ENCODE measurements at places on chromosomes 16 and 17.

DNA sequence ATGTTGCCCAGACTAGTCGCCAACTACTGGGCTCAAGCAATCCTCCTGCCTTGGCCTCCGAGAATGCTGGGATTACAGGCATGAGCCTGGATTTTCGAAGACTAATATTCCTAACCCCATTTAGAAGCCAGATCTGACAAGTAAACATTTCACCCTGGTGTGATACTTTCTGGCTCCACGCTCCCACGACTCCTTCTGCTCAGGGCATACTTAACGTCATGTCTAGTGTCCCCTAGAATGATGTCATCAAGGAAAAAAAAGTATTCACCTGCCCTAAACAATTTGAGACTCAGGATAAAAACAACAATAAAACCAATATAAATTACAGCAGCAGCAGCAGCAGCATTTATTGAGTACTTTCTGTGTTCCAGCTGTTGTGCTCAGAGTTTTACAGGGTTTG lies 13.2 kb downstream of the ITGB3 start:
- DNase-seq = peak; percentile 41

GRCh38 chr17:12047681-12048376 lies 27.2 kb downstream of the MAP2K4 start:
- peak; percentile 45 for DNase-seq

- no peak for DNase-seq
Measured at GRCh38 chr16:15658556-15658955, 8.5 kb downstream of the NDE1 start.

GRCh38 chr16:24130494-24131085 lies 125.5 kb upstream of the CACNG3 start:
- DNase-seq = no peak

- DNase-seq = no peak
Measured at GRCh38 chr16:28924399-28924761, 658 bp downstream of the RABEP2 start.

DNA sequence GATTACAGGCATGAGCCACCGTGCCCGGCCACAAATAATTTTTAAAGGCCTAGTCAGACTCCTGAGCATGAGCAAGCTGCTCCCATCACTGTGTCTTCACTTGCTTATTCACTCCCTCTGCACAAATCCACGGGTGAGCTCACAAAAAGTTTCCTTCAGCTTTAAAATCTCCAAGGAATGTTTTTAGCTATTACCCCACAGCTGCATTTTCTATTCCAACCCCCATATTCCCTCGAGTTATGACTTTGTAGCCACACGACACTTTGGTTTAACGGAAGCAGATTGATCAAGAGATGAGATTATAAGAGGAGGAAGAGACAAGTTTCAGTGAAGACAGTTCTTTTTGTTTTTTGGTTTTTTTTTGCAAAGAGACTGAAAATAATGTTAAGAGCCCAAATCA lies 49.1 kb upstream of the SLC25A19 start:
- peak; percentile 42 for DNase-seq

GRCh38 chr16:82625066-82625968 lies 1.5 kb upstream of the CDH13 start:
- DNase-seq = no peak

DNA sequence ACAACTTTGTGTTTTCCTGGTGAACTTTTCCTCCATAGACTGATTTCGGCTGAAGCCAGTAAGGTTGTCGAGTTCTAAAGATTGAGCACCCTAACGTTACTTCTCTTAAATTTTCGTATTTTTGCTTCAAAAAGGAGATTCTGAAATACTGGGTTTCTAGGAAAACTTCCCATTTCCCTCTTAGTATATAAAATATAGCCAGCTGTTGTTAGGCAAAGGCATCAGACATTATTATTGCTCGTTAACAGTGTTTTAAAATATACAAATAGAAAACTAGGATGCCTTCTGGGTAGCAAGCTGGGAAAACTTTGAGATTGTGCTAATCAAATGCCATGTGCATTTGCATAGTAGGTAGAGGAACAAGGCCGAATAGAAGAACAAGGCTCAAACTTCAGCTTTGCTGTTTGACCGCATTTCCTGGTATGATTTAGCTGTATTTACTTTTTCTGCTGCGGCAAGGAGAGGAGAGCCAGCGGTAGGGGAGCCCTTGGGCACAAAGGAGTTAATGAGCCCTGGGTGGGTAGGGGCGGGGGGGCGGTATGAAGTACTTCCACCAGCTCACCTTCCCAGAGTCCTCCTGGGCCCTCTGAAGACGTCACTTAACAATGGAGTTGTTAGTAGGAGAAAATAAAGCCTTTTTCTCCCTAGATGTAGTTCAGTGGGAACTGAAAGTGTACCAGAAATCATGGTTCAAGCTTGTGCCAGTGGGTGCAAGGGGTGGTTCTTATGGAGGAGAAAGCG lies 151.9 kb downstream of the MSI2 start:
- no peak for DNase-seq

- peak; percentile 86 for DNase-seq
Measured at GRCh38 chr17:15260376-15261257, 4.5 kb downstream of the PMP22 start.

DNA sequence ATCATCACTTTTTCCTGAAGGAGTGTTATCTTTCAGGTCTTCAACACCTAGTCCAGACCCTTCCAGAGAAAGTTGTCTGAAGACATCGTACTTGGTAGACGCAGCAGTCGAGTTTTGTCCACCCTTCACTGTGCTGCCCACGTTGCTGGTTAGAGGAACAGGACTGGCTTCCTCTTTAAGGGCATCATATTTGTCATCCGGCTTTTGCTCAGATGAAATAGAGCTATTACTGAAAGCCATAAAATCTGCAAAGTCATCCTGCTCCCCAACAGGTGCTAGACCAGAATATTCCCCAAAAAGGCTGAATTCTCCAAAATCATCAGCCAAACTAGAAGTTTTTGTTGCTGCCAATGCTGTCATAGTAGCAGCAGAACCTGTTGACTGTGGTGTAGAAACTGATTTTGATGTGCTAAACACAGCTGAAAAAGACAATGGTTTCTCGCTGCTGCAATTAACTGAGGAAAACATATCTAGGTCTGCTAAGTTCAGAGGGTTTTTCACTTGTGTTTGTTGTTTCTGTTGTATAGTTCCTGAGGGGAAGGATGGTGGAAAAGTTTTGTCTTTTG lies 55.7 kb downstream of the SYNRG start:
- DNase-seq = no peak

DNA sequence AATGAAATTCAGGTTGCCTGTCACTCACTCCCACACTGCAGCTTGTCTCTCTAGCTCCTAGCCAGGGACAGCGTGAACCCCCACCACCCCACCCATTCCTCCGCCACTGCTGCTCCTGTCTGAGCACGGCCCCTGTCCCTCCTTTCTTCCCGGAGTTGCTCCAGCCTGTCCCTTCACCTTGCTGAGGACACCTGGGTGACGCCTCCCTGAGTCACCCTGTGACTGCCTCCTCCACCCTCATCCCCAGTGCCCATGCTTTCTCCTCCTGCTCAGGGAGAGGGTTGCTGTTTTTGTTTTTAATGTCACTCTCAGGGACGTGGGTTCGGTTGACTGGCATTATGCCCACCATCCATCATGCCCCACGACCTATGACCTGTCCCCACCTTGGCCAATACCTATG lies 25.8 kb upstream of the NAT9 start:
- no peak for DNase-seq

- DNase-seq = no peak
Measured at GRCh38 chr17:39177256-39177655, 11.3 kb upstream of the ARL5C start.

- DNase-seq = no peak
Measured at GRCh38 chr16:76943921-76944320, 247.1 kb upstream of the MON1B start.

DNA sequence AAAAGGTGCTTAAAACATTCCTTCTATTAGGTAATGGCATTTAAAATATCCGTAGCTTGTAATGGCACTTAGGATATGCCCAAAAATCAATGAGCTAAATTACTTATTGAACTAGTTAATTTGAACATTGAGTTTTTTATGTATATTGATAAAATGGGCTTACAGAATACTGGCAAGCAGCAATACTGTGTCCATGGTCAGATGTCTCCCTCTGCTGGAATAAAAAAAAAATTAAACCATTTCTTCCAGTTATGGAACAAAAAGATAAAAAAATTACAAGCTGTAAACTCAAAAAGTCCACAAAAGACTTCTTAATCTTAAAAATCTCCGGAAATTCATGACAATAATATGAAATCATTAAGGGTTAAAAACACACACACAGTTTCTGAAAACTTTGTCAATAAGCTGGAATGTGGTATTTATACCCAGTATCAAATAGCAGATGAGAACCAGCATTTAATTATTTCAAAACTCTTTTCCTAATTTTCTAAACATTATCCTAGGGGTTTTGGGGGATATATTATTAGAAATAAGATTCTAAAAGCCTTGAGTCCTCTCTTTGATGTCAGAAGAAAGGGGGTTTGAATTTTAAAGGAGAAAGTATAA lies 21.5 kb upstream of the PSMD7 start:
- peak; percentile 56 for DNase-seq

DNA sequence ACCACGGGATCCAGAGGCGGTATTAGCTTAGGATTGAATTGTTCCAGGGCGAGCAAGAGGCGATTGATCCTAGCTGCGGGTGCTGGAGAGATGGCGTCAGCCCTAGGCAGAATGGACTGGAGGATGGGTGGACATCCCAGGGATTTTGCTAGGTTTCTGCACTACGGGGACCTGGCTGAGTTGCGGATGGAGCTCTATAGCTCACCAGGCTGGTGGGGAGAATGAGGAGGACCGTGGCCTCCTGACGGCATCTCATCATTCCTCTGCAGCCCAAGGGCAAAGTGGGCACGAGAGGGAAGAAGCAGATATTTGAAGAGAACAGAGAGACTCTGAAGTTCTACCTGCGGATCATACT lies 614 bp downstream of the TMEM208 start:
- DNase-seq = no peak

DNA sequence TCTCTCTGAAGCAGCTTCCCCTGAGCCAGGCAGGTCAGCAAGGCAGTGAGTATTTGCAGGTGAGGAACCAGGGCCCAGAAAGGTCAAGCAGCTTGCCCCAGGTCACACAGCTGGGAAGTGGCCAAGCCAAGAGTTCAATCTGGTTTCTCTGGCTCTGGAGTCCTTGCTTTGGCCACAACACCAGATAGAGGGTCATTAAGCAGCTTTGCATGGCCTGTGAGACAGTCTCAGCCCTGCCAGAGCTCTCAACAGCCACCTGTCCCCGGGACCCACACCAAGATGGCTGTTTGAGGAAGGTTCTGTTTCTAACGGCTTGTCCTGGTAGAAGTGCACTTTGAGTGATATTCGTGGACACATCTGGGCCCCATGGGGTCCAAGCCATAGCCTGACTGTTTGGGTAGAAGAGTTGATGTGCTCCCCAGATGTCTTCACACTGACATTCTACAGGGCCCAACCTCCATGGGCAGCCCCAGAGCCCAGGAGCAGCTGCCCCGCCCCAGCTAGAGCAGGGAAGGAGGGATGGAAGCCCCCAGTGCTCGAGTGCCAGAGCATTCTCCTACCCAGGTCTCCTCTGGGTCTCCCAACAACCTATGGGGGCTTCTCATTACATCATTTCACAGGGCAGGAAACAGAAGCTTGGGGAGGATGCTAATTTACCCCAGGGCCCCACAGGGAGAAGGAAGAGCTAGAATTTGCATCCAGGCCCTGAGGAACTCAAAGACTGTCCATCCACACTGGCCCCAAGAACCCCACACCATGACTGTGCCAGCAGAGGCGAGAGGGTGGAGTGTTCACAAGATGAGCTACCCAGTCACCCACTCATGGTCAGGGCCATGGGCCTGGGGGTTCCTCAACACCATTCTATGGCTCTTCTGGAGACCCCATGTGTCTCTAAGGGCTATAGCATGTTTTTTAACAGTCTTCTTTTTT lies 107.3 kb upstream of the CDH5 start:
- no peak for DNase-seq

- DNase-seq = no peak
Measured at GRCh38 chr17:49564638-49565037, 11.0 kb upstream of the NXPH3 start.

DNA sequence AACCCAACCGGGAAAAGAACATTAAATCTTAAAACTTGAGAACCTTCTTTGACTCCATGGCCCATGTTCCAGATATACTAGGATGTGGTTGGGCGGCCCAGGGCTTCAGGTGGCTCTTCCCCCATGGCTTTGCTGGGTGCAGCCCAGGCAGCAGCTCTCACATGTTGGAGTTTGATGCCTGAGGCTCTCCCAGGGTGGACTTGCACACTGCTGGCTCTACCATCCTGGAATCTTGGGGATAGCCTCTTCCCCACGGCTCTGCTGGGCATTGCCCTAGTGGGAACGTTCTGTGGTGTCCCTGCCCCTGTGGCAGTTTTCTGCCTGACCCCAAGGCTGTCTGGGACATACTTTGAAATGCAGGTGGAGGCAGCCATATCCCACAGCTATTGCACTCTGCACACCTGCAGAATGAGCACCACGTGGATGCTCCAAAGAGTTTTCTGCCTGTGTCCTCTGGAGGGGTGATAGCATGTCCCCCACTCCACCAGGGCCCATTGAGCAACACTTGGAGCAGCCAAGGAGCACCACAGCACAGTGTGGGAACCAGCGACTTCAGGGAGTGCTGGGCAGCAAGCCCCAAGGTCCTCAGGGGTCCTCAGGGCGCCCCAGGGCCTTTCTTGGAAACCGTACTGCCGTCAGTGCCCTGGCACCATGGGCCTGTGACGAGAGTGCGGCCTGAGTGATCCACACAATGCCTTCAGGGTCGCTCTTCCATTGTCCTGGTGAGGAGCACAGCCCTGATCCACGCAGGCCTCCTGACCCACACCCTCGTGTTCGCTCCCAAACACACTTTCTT lies 70.8 kb downstream of the GOSR1 start:
- DNase-seq = no peak

DNA sequence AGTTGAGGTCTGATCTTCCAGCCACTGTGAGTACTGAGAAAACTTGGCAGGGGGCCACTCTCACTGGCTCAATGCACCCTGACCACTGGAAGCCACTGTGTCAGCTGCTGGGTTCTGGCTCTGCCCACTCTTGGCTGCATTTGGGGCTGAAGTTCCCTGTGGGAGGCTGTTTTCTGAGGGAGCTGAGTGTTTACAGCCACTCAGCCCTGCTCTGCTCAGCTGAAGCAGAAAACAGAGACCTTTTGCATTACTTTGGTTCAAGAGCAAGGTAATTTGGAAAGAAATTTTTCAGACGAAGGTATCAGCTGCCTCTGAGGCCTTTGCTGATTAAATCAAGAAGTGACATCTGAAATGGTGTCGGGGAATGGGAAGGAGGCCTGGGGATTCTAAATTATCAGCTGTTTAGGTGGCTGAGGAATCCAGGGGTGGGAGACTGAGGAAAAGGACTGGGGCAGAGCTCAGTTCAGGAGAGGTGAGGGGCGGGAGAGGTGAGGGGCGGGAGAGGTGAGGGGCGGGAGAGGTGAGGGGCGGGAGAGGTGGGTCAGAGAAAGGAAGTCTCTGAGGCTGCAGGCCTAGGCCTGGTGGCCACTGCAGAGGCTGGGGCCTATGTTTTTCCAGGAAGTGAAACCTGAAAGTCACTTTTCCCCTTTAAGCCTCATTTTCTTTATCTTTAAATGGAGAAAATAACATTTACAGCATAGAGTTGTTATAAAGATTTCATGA lies at the start of gene ACSM5:
ACSM5 (plus strand) TSS at position 137 of the 723 bp plus-strand sequence. CDS start 1,951 bp downstream, outside the sequence.
- no peak for DNase-seq

- DNase-seq = no peak
Measured at GRCh38 chr17:82960419-82961271, 118.8 kb upstream of the METRNL start.

Measured in ELR (cell line).